Heart right ventricle (tissue), 16 donors: ENCODE measurements at places on chromosomes 16 and 17. TPM values are rescaled to one million over a fixed set of nuclear protein-coding genes. Genes with fewer than 3 reads are reported as not detected.

GRCh38 chr17:74125156-74125555 lies 78.3 kb upstream of the RPL38 start:
- no peak for DNase-seq

Gene GNG13
- polyA plus RNA-seq, result not detected

- no peak for DNase-seq
Observed at GRCh38 chr17:70288540-70289290, 119.4 kb downstream of the KCNJ2 start.

Gene GAS2L2
- polyA plus RNA-seq, result 0.15 TPM

- DNase-seq, result no peak
Observed at GRCh38 chr16:49740256-49740655, 115.7 kb downstream of the ZNF423 start.

Gene TMEM106A
- 3.2 TPM for polyA plus RNA-seq

GRCh38 chr17:6599364-6599763 lies 41.1 kb downstream of the KIAA0753 start:
- no peak for DNase-seq

Gene PRCD
- polyA plus RNA-seq, result 3.7 TPM

- peak; percentile 82 for DNase-seq
Observed at GRCh38 chr16:4370570-4371356, 885 bp upstream of the VASN start.

GRCh38 chr17:5135726-5136579 lies 20.1 kb downstream of the USP6 start:
- no peak for DNase-seq

DNA sequence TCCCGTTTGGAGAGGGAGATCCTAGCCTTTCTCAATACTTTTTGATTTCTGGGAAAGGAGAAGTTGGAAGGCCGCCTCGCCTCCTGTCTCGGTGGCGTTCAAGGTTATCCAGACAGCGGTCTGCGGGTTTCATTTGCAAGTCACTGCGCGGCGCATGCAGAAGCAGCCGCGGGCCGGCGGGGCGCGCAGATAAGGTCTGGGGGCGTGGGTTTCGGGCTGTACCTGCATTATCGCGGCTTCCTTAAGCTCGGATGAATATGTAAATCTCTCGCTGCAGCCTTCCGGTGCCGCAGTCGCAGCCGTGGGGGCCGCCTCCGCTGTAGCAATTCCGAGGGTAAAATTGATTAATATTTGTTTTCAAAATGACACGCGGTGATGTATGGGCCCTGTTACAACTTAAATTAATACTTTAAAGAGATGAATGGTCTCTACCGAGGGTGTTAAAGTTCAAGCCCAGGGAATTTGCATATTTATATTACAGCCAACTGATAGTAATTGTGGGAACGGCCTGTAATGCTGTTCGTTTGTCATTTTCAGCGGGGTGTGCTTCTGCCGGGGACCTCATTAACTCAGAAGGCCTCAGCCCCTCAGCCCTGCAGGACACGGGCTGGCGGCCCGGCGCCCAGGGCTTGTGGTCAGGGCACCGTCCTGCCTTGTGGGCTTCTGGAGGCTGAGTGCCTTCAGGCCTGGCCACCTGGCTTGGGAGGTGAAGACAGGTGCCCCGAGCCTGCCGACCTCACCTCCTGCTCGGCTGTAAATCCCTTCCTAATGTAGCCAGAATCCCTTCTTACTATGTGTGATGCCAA lies 99.4 kb downstream of the CYLD start:
- no peak for DNase-seq

Gene SLC39A11
- 2.4 TPM for polyA plus RNA-seq

DNA sequence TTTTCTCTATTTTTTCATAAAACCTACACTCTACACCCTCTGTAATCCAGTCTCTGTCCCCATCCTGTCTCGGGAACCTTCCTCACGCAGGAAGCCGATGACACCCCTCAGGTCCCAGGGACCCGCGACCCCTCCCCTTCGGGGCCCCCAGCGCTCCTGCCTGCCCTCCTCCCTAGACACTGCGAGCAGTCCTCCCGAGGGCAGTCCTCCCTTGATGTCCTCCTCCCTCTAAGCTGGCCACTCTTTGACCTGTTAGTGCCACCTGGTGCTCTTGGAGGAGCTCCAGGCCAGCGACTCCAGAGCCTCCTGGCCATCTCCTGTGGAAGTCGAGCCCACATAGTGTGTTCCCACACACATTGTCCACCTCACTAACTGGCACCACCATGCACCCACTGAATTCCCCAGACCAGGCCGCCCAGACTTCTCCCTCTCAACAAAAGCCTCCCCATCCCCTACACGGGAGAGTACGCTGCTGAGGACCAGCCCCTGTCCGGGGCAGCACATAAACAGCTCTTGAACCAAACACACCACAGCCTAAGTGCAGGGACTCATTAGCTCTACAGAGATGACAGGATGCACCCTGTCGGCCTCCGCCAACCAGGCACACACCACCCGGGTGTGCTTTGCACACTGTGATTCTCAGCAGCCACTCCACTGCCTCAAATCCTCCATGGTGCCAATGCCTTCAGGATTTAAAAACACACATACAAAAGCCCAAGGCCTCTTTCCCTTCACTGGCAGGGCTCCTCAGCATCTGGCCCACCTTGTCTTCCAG lies 9.3 kb downstream of the OSBPL7 start:
- no peak for DNase-seq
